ENCODE measurements at places on chromosomes 5 and 9. TPM values are rescaled to one million over a fixed set of nuclear protein-coding genes. Genes with fewer than 3 reads are reported as not detected.

CCNO gene
- 2.4 TPM for total RNA-seq

ALDH1A1 gene
- 7.7 TPM for total RNA-seq

TRIM7 gene
- 52.0 TPM for total RNA-seq

SAP30L gene
- total RNA-seq = 31.0 TPM

DMRT3 gene
- 0.42 TPM for total RNA-seq

LHX3 gene
- total RNA-seq = not detected

IRX4 gene
- total RNA-seq = 20.3 TPM

GABRA1 gene
- not detected for total RNA-seq

FBXL7 gene
- total RNA-seq = 3.1 TPM

IFNW1 gene
- total RNA-seq = not detected

TXNDC8 gene
- total RNA-seq = not detected

PALM2AKAP2 gene
- 2.0 TPM for total RNA-seq

EMB gene
- total RNA-seq = 11.0 TPM

IL7R gene
- total RNA-seq = 0.73 TPM

TAF11L5 gene
- not detected for total RNA-seq

IPO11 gene
- total RNA-seq = 23.7 TPM

FST gene
- 6.0 TPM for total RNA-seq

AKNA gene
- 13.5 TPM for total RNA-seq

PRLR gene
- 18.7 TPM for total RNA-seq

N4BP3 gene
- total RNA-seq = 14.0 TPM

IFNA16 gene
- total RNA-seq = not detected

RNF20 gene
- total RNA-seq = 21.7 TPM

MTRR gene
- 51.2 TPM for total RNA-seq

WDR38 gene
- not detected for total RNA-seq

EGFL7 gene
- 49.6 TPM for total RNA-seq

PCDHGC3 gene
- 73.4 TPM for total RNA-seq

SHISAL2B gene
- not detected for total RNA-seq

DPYSL3 gene
- total RNA-seq = 12.0 TPM

SLCO6A1 gene
- total RNA-seq = not detected

INSL6 gene
- not detected for total RNA-seq

ASS1 gene
- total RNA-seq = 225 TPM

TMOD1 gene
- 4.4 TPM for total RNA-seq

PAEP gene
- total RNA-seq = not detected

CSF1R gene
- 9.9 TPM for total RNA-seq

SLC22A4 gene
- total RNA-seq = 0.32 TPM

KIF4B gene
- not detected for total RNA-seq

CCNI2 gene
- not detected for total RNA-seq

PRRT1B gene
- total RNA-seq = not detected

Data from suprapubic skin (tissue), 4 donors.